ENCODE measurements at places on chromosomes 5 and 9.
A peak's percentile ranks its signal among the peaks of the same experiment; 100 is the strongest.

DNA sequence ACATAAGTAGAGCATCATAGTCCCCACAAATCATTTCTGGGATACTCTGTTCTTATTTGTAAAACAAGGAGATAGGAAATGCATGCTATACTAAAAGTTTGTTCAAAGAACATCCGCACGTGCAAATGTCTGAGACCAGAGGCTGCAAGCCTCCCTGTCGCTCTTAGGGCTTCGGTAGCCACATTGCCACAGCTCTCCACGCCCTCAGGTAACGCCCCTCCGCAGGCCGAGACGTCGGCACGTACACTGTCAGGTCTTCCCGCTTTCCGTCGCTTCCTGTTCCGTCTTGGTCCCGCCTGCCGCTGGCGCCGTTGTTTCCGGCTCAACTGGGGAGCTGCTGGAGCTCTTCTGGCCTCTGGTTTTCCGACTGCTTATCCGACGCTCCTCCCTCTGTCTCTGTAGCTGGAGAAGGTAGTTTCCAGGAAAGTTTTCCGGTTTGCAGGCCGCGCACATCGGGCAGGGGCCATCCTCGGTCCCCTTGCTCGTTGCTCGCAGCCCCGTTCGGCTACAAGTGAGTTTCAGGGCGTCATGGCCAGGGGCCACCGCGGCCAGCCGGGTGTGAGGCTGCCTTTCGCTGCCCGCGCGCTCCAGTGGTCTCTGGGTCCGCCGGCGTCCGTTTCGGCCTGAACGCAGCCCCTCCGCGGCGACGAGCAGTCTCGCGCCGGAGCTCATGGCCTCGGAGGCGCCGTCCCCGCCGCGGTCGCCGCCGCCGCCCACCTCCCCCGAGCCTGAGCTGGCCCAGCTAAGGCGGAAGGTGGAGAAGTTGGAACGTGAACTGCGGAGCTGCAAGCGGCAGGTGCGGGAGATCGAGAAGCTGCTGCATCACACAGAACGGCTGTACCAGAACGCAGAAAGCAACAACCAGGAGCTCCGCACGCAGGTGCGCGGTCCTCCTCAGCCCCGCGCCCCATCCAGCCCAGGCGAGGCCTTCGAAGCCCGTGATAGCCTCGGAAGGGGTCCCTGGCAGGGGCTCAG is at the start of gene AGGF1:
Gene AGGF1 (plus strand): TSS at position 308 of the 975 bp plus-strand sequence. CDS start 363 bp downstream, at position 671.
- peak; percentile 79 for DNase-seq

DNA sequence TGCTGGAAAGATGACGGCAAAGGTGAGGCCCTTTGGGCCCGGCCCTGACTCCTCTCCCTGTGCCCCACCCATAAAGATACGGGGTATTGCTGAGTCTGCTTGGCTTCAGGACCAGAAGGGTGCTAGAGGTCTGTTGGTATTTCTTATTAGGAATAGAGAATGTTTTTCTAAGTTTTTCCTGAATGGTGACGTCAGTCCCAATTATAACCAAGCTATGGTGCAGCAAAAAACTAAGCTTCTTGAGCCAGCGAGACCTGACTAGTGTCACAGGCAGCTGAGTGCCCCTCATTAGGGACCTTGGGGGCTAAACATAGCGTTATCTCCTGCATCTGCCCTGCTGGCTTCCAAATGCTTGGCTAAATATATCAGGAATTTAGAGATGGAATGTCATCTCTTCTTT is 151.0 kb upstream of the TBC1D2 start:
- no peak for DNase-seq

DNA sequence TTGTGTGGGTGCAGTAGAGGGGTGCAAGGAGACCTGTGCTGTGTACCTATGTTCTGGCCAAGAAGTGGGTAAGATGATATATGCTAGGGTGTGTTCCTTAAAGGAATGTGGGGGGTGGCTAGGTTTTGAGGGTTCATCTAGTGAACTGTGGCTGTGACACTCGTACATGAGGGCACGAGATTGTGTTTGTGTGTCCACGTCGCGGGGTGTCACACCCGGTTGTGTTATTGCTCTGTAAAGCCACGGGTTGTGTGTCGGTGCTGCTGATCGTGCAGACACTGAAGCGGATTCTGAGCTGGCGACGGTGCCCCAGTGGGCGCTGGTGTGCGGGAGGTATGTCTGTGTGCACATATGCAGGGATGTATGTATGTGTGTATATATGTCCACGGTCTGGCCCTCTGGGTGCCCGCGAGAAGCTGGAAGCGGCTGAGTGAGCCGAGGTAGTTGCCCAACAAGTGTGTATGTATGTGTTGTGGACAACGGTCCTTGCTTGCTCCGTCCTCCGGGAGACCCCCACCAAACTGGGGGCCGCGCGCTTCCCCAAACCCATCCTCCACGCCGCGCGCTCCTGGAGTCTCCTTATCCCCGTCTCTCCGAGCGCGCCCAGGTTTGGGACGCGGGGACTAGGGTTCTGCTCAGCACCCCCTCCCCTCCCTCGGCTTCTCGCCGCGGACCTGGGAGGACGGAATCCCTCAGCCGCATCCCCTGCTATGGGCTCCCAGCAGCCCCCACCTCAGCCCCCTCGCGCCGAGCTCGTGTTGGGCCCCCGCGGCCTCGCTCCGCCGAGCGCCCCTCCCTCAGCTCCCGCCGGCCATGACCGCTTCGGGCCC is 639 bp downstream of the PCDH1 start:
- DNase-seq: no peak

GRCh38 chr9:114860187-114860586 is 54.3 kb upstream of the TNFSF15 start:
- no peak for DNase-seq

- peak; percentile 26 for DNase-seq
Observed at GRCh38 chr5:72407541-72407940, 87.4 kb downstream of the PTCD2 start.

DNA sequence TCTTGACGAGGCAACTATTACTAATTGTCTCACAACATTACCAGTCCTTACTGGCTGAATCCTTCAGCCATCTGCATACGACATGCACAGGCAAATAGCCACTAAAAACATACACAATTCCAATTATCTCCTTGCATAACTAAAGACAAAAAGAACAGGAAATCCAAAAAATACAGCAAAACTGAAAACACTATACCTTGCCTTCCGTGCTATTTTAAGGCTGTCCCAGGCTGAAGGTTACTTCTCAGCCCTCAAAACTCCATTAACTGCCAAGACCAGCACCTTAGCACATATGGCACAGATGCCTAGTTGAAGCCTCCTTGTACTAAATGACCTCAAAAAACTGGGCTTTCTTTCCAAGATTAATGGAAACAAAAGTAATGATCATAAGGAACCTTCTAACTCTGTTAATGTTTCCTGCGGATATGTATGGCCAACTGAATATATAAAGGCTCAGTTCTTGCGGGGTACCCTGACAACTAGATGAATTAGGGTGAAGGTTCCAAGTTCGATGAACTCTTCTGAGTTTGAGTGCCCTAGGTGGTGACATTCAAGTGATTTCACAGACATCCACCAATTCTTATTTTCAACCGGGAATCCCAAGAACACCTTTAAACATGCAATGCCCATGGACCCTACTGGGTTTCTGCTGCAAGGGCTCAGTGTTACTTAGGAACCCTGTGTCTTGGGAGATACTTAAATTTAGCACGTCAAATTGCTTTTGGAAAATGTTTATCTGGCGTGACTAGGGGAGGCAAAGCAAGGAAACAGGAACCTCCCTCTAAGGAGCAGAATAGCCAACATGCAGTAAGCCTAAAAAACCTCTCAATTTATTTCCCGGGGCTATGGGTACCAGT is 455.3 kb downstream of the RAB3C start:
- no peak for DNase-seq

GRCh38 chr9:70557661-70558369 is 143.4 kb upstream of the KLF9 start:
- no peak for DNase-seq

- DNase-seq: no peak
Observed at GRCh38 chr5:120306303-120306702, 157.8 kb upstream of the PRR16 start.

- no peak for DNase-seq
Observed at GRCh38 chr5:134101686-134102439, 12.6 kb upstream of the TCF7 start.

DNA sequence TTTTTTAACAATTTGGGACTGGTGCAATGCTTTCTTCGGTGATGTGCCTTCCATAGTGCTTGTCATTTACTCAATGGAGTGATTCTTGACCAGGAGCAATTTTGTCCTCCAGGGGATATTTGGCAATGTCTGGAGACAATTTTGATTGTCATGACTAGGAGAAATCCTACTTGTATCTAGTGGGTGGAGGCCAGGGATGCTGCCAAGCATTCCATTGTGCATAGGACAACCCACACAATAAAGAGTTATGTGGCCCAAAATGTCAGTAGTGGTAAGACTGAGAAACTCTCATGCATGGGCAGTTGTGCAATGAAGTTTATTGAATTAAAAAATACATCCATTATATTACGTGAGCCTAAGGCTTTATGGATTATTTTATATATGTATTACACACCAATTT is 70.5 kb downstream of the FOCAD start:
- no peak for DNase-seq

- no peak for DNase-seq
Observed at GRCh38 chr5:134563962-134564361, 38.5 kb downstream of the JADE2 start.

DNA sequence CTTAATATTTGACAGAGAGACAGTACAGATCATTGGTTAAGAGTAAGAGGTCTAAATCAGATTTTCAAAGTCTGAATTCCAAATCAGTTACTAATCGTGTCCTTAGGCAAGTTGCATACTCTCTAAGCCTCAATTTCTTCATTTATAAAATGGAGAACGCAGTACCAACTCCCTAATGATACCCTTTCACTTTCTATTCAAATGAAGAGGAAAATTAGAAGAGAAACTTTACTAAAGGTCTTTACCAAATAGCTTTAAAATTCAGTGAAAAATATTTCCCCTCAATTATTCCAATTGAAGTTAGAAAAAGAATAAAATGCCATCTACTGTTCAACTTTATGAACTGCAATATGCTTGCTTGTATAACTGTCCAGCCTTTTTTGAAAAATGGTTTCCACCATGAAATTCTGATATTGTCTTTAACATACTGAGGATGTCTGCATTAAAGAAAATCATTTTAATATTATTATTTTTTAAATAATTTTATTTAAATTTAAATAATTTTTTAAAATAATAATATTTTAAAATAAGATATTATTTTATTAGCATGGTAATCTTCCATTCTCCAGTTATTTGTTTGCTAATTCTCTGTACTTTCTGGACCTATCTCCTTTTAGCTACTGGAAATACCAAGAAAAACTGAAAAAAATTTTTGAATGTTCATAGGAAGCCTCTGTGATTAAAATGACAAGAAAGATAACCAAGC is 36.0 kb downstream of the POC5 start:
- peak; percentile 34 for DNase-seq

DNA sequence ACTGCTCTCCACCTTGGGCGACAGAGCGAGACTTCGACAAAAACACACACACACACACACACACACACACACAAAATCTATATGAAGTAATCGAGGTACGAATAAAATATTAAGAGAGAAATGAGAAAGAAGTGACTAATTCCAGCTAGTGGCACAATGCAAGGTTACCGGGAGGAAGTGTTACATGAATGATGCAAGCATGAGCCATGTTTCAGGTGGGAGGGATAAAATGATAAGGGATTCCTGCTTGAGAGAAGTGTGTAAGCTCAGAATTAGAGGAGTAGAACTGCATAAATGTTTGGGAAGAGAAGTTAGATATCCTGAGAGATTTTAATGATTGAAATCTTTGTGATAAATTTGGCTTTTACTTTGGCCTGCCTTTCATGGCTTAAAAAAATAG is 18.8 kb downstream of the HAPLN1 start:
- no peak for DNase-seq
